ENCODE measurements at places on chromosomes 13 and 19.

DNA sequence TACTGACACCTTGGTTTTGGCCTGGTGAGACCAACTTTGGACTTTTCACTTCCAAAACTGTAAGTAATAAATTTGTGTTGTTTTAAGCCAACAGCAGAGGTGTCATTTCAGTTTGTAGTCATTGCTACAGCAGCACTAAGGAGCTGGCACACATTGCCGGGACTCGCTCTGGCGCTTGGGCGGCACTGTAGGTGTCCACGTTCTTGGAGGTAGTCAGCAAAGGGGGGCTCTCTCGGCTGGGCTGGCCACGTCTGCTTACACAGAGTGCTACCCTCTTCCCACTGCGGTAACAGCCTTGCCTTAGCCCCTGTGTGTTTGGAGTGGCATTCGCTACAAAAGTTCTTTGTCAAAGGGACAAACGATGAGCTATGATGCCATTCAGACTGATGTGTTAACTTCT lies 44.7 kb downstream of the HTR2A start:
- no peak for DNase-seq

- no peak for DNase-seq
Measured at GRCh38 chr13:88464851-88465250, 793.7 kb downstream of the SLITRK5 start.

DNA sequence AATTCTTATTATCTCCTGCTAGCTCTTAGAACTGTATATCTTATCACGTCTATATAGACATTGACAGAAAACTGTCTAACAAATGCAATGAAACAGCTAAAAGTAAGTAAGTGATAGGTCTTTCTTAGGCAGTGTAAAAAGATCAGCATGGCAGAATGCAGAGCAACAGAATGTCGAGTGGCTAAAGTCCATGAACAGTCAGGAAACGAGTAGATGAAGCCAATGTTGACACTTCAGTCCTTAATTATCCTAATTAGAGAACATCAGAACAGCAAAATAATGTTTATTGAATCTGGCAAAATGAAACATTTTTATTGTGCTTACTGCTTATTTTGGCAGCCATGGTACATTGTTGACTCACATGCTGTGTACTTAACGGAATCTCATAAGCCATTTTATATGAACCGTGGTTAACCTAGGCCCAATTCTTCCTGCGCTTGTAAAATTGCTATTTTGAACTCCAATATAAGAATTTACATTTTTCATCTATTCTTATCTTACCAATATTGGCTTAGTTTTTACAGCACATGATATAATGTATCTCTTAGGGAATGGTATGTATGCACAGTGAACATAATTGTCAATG lies 748.1 kb downstream of the DACH1 start:
- DNase-seq: no peak

- DNase-seq: no peak
Measured at GRCh38 chr13:101512650-101513049, 60.2 kb downstream of the ITGBL1 start.

DNA sequence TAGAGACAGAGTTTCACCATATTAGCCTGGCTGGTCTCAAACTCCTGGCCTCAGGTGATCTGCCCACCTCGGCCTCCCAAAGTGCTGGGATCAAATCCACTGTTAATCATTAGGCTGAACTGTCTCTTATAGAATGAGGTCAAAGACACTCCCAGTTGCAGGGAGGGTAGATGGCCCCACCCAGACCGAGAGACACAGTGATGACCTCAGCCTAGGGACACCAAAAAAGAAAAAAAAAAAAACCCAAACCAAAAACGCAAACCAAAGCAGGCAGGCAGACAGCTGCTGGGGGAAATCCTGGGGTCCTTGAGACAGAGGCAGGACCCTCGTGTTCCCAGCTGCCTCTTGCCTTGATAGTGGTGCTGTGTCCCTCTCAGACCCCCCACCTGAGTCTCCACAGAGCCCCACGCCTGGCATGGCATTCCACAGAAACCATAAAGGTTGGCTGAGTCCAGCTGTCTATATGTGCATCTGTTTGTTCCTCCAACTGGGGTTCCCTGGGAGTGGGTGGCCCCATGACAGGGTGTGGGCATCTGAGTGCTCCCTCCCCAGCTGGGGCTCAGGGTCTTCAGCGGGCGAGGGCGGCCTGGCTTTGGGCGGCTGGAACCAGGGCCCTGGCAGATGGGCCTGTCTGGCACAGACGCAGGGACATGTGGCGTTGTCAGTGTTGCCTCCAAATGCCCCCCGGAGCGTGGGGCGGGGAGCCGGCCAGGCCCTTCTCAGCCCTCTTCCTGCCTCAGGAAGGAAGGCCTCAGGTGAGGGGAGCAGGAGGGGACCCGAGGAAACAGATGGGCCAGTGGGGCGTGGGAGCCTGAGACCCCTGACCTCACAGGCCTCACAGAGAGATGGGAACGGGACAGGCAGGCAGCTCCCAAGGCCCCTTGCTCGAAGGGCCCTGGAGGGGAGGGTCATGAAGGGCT lies 5.2 kb downstream of the DAND5 start:
- no peak for DNase-seq

DNA sequence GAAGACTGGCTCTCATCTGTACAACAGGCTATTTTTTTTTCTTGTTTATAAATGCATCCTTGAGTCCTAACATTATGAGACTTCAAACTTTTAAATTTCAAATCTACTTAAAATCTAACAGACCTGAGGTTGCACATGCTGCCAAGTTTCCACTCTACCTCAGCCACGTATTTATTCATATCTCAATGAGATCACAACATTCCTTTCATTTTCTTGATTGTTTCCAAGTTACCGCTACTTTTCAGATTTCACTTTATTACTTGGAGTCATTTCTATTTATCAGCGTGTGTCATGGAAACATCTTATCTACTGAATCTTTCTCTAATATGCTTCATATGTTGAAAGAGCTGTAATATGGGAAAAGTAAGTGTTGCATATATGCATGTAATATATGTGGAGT lies 1257.5 kb upstream of the ATXN8OS start:
- no peak for DNase-seq

DNA sequence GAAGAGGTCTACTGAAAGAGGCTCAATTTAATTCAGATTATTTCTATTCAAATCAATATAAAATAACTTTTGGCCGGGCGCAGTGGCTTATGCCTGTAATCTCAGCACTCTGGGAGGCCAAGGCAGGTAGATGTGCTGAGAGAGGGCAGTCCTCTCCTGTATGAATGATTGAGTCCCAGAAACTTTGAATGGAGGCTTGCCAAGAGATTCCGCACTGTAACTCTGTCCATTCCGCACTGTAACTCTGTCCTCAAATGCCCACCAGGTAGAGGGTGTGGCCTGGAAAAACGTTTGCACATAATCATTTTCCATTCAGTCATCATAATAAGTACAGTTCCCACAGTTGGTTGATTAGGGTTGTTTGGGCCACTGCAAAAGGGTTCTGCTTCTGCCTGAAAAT lies 274.7 kb upstream of the SOX21 start:
- DNase-seq: no peak

GRCh38 chr19:30780456-30780855 lies 408.3 kb downstream of the ZNF536 start:
- no peak for DNase-seq

GRCh38 chr13:98916403-98916802 lies 61.5 kb downstream of the DOCK9 start:
- DNase-seq: no peak

GRCh38 chr19:30842926-30843325 lies 470.7 kb downstream of the ZNF536 start:
- no peak for DNase-seq

DNA sequence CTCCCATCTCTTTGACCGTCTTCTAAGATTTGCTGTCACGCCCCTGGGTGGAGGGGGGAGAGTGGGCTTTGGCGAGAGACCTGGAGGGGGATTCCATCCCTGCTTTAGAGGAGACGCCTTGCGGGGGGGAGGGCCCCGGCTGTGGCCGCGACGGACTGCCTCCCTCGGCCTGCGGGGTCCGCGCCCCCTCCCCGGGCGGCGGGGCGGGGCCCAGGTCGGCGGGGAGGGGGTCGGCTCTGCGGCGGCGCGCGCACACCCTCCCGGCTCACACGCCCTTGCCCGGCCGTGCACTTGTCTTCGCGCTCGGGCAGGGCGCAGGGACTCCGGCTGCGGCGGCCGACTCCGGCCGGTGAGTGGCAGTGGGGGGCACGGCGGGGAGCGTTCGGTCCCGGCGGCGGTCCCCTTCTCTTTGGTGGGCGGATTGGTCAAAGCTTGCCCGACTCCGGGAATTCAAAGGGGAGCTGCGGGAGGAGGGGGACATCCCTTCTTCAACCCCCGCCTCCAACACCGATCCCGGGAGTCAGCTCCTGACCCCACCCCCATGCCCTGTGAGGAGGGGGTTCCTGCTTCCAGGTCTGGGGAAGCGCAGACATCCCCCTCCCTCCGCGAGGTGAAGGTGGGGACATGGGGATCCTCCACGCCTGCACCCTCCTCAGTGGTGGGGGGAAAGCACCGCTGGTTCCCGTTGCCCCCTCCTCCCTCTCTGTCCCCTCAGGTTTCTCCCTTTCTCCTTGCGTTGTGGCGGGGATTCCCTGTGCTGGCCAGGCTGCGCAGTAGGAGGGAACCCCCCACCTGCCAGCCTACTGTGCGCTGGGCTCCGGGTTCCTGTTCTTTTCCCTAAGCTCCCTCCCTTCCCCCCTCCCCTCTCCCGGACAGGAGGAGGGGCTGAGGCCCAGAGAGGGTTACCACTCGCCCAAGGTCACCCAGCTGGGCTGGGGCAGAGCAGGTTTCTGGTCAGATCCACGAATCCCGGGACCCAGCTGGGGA lies 14.6 kb upstream of the KCNN1 start:
- DNase-seq: no peak

DNA sequence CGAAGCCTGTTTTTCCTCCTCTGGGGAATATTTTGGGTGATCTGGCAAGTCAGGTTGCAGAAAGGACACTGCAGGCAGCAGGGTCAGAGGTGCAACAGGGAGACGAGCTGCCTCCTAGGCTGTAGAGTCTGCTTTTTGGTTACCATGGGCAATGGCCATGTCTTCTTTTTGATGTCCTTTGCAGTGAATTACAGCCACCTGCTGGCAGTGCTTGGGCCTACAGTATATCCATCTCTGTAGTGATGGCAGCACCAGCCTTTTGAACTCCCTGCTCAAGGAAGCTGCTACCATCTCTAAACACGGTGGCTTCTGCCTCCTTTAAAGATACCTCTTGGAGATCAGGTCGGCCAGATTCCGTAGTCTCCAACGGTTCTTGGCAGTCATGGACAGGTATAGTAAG lies 73.9 kb downstream of the WTIP start:
- no peak for DNase-seq

DNA sequence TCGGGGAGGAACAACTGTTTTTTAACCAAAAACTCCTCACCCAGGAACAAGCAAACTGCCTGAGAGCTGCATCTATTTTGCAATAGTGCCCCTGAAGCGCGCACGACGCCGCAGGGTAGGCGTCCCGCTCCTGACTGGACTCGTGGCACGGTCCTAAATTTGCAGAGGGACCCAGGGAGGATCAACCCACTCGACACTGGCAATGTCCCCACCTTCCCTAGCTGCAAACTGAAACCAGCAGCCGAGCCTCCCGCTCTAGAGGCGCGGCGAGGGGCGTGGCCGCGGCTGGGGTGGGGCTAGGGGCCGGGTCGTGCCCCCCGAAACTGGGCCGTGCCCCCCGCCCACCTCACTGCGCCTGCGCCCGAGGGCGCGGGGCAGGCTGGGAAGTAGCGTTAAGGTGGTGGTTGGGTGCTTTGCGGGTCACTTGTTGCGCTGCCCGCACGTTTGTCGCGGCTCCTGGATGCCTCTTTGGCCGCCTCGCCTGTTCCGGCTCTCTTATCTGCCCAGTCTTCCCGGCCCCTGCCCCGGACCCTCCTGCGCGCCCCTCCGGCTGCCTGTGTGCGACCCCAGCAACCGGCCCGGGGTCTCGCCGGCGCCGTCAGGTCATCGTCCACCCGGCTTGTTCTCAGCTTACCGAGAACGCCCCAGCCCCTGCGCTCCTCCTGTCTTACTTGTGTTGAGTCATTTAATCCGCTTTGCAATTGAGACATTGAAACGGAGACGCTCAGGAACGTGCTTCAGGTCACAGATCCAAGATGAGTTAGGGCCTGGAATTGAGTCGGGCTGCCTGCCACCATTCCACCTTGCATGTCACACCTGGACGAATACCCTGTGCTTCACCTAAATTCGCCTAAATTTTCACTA lies 37.9 kb upstream of the LSM14A start:
- no peak for DNase-seq

DNA sequence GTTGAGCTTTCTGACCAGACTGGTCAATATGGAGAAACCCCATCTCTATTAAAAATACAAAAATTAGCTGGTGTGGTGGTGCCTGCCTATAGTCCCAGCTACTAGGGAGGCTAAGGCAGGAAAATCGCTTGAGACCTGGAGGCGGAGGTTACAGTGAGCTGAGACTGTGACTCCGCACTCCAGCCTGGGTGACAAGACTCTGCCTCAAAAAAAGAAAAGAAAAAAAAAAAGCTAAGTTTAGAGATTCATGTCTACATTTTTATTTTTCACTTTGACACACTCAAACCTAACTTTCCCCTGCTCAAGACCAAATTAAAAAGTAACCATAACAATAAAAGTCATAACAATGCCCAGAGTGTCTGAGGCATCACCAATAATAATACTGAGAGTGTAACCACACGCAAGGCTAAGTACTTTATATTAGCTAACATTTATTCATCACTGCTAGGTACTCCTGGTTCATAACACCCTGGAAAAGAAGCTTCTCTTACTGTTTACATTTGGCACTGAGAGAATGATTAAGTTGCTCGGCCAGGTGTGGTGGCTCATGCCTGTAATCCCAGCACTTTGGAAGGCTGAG lies 5.7 kb downstream of the IRGC start:
- no peak for DNase-seq

DNA sequence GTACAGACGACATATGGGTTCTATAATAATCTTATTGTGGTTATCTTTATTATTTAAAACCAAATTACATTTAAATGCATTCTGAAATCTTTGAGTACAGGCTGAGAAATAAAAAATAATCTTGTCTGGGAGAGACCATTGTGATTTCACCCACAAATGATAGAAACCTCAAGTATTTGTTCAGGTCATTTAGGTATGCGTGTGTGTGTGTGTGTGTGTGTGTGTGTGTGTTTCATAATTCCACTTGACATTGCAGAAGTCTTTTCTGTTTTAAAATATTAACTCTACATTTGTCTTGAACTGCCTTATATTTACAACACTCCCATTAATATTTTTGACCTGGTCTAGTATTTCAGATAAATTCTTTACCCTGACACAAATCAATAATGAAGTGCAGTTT lies 126.9 kb downstream of the SPRY2 start:
- DNase-seq: no peak

- no peak for DNase-seq
Measured at GRCh38 chr13:48635478-48635877, 18.3 kb upstream of the CYSLTR2 start.

- no peak for DNase-seq
Measured at GRCh38 chr13:35714121-35714520, 237.6 kb upstream of the MAB21L1 start.

DNA sequence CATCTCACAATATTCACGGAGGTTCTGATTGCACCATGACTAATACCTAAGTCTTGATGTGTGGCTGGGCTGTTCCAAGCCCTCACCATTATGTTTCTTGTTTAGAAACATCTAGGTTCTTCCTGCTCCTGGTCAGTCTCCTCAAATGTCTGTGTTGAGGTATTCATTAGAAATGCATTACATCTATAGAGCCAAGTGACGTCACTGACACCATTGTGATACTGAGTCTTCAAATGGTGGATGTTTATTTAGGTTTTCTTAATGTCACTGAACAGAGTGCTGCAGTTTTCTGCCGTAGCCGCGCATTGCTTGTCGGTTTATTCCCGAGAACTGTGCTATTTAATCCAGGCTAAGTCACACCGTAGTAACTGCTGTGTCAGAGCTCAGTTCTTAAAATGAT lies 142.4 kb upstream of the SPACA7 start:
- DNase-seq: no peak
